Activated naive CD4-positive, alpha-beta T cell treated with anti-CD3 and anti-CD28 coated beads, Interleukin-2, amount 10 ng/mL, durations not matched to agents 5 hours and 36 hours (primary cell): ENCODE measurements at places on chromosomes 2 and 18. TPM values are rescaled to one million over a fixed set of nuclear protein-coding genes. Genes with fewer than 3 reads are reported as not detected.

SIX3 gene
- not detected for total RNA-seq

BBS5 gene
- total RNA-seq: 1.4 TPM

KHK gene
- total RNA-seq: 11.1 TPM

MYO5B gene
- not detected for total RNA-seq

DNER gene
- not detected for total RNA-seq

SCN9A gene
- 0.26 TPM for total RNA-seq

GPR75 gene
- 2.1 TPM for total RNA-seq

MFSD6 gene
- 38.5 TPM for total RNA-seq

MEIS1 gene
- not detected for total RNA-seq

REG3G gene
- total RNA-seq: not detected

SERPINE2 gene
- total RNA-seq: 20.7 TPM

TLX2 gene
- total RNA-seq: 0.55 TPM

ANKRD29 gene
- total RNA-seq: not detected

DOCK10 gene
- 262 TPM for total RNA-seq

KIDINS220 gene
- 36.0 TPM for total RNA-seq

NAGK gene
- total RNA-seq: 83.8 TPM

SLC35F5 gene
- total RNA-seq: 15.2 TPM

DOK6 gene
- total RNA-seq: 0.02 TPM

L3MBTL4 gene
- total RNA-seq: 0.10 TPM

KCNJ3 gene
- not detected for total RNA-seq

LBX2 gene
- total RNA-seq: 0.35 TPM

UGT1A3 gene
- not detected for total RNA-seq

POMC gene
- total RNA-seq: 2.8 TPM

CYP27C1 gene
- total RNA-seq: not detected

CAPN14 gene
- 0.18 TPM for total RNA-seq

ZFAND2B gene
- total RNA-seq: 54.4 TPM
